ENCODE measurements at places on chromosomes 7 and 10.

GRCh38 chr7:150400788-150401423 lies 21.8 kb downstream of the ZNF775 start:
- DNase-seq = no peak

- DNase-seq = peak; percentile 27
Measured at GRCh38 chr10:36188080-36188453, 546.0 kb upstream of the FZD8 start.

DNA sequence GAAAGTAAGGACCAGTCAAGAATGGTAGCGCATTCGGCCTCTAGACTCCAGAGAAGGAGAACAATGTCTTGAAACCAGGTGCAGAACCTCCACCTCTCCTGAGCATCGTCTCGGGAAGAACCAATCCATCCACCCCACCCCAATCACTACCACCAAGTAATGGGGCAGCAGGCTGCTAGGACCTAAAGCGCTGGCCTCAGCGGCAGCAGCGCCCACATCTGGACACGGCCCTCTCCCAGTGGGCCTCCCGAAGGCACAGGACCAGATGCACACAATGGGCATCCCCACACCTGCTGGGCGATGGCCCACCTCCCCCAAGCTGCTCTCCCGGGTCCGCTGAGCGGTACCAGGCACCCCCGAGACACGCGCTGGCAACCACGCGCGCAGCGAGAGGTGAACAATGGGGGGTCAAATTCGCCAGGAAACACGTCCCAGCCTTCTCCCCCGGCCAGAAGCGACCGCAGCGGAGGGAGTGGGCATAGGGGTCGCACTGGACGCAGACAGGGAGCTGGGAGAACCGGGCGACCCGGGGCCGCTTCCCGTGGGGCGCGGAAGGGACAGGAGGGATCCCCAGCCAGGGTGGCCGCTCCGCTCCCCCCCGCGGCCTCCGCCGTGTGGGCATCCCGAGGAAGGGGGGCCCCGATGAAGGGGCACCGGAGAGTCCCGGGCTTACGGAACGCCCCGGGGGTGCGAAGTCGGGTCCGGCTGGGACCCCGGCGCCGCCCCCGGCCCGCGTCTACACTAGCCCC lies 506 bp downstream of the CTTNBP2 start:
- DNase-seq = peak; percentile 9

DNA sequence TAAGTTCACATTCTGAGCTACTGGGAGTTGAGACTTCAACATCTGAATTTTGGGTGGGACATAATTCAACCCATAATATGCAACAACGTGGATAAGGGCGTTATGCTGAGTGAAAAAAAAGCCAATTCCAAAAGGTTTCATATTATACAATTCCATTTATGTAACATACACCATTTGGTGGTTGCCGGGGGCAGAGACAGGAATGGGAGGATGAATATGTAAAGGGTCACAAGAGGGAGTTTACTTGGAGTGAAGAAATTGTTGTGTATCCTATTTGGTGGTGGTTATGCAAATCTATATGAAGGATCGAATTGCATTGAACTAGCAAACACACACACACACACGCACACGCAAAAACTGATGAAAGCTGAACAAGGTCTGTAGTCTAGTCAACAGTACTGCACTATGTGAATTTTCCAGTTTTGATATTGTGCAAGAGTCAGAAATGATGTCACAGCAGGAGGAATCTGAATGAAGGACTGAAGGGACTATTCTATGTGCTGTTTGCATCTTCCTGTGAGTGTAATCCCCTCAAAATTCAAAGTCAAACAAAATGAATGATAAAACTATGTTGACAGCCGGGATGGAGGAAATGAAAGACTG lies 249.2 kb upstream of the HABP2 start:
- peak; percentile 54 for DNase-seq

- DNase-seq = peak; percentile 33
Measured at GRCh38 chr7:13262929-13263530, 575.6 kb downstream of the ARL4A start.

- DNase-seq = no peak
Measured at GRCh38 chr10:97686301-97686961, 610 bp downstream of the AVPI1 start.

GRCh38 chr7:44673324-44673723 lies 66.9 kb downstream of the OGDH start:
- no peak for DNase-seq

DNA sequence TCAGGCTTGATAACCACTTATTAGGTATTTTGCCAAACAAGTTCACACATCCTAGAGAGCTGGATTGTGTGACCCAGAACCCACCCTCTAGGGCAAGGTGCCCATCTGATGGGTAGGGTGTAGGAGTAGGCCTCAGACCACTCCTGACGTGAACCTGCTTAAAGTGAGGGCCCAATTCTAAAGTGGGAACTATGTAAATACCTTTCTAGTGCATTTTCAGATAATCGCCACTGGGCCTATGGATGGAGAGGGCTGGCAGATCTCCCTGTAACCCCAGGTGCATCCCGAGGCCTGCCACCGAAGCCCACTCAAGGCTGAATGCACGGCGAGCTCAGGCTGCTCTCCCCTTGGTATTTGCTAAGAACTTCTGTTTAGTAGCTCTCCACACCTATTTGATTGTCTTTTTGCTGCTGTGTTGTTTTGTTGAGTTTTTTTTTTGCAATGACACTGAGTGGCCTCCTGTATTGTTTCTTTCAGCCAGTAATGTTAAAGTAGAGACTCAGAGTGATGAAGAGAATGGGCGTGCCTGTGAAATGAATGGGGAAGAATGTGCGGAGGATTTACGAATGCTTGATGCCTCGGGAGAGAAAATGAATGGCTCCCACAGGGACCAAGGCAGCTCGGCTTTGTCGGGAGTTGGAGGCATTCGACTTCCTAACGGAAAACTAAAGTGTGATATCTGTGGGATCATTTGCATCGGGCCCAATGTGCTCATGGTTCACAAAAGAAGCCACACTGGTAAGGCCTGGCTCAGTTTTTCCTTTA lies 71.7 kb downstream of the IKZF1 start:
- DNase-seq = no peak

DNA sequence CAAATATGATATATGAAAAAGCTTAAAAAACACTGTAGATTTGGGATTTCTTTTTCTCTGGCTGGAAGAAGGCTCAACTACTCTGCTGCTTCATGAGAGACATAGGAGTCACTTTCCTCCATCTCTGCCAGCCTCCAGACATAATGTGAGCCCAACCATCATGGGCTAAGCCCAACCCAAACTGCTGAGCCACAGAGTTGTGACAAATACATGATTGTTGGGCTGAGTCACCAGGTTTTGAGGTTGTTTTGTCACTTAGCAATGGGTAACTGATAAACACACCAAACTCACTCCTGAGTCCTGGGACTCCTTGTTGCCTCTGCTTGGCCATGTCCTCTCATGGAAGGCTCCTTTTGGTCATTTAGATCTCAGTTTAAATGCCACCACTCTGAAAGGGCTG lies 381.8 kb upstream of the FZD8 start:
- DNase-seq = peak; percentile 89

DNA sequence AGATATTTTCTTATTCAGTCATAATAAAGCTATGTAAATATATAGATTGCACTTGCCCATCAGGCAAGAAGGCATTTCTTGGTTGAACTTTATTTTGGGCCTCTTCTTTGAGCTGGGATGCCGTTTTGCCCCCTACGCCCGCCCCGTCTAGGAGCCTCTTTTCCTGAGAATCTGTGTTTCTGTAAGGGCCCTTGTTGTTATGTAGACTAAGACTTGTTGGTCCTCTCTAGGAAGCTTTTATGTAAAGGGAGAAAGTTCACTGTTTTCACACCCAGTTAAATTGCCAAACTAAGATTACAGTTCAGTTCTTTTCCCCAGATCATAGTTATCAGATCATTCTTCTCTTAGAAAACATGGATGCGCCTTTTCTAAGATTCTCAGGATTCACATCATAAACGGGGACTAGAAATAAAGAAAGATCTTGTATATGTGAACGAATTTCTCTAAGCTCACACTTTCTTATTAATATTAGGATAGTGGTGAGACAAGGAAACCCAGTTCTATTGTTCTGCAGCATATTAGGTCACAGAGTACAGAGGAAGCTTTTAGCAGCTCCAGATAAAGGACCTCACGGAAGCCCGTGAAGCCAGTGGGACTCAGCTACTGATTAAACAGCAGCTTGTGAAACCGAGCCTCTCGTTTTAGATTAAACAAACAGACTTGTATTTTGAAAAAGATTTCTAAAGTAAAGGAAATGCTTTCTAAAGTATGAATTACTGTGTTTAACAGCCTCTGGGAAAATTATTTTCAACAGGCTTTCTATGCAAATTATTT lies 3.8 kb downstream of the LMTK2 start:
- DNase-seq = no peak

DNA sequence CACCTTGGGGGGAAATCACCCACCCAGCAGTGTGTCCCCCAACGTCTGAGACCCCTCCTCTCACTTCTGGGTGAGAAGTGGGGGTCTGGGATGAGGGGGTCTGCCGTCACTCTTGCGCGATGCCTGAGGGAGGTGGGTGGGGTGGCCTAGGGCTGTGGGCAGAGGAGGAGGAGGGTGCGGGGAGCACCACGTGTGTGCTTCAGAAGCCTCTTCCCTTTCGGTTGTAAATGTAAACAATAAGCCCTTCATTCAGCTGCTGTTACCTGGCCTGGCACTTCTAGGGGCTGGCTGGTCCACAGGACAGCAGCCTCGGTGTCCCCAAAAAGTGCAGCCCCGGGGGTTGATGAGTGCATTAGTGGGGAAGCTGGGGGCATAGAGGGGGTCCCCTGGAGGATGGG lies 1.3 kb downstream of the CLIP2 start:
- DNase-seq = no peak

DNA sequence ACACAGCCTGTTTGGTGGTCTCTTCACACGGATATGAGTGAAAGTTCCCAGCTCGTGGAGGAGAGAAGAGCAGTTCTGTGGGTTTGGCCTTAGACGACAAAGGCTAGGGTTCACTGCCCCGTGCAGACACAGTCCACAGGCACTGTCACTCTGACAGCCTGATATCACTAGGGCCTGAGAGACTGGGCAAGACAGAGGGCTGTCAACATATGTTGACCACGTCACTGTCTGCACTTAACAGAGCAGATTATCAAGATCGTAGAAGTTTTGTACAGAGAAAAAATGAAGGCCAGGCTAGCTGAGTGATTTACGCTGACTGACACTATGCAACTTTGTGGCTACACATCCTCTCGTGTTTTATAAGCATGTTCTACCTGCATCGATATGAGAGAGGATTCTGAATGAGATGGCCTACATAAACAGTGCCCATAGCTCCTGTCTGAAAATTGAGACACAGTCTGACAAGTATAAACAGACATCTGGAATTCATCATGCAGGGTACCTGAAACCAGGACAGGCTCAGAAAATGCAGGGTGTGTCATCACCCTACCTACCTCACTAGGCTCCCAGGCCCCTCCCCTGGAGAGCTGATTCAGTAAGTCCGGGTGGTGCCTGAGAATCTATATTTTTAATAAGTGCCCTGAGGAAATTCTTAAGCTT lies 120.0 kb downstream of the SGMS1 start:
- DNase-seq = no peak

DNA sequence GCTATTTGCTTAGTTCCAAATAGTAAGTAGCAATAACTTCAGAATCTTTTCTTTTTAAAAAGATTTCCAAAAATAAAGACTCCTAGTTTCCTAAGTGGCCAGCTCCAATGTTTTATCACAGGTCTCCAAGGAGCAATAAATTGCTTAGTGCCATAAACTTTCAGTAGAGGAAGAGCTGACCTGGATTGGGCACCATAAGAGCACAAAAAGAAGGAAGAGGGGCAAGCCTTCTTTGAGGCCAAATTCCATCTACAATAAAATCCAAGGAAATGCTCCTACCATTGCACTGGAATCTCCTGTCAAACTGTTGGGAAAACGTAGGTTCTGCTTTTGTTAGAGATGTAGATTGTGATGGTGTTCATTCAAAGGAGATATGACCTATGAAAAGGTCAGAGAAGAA lies 64.0 kb downstream of the DENND2A start:
- DNase-seq = no peak

- DNase-seq = peak; percentile 71
Measured at GRCh38 chr7:6558837-6559236, 7.6 kb upstream of the GRID2IP start.

- DNase-seq = no peak
Measured at GRCh38 chr10:93762979-93763391, 5.2 kb downstream of the LGI1 start.

GRCh38 chr10:52895059-52895458 lies 122.5 kb upstream of the MBL2 start:
- DNase-seq = no peak

DNA sequence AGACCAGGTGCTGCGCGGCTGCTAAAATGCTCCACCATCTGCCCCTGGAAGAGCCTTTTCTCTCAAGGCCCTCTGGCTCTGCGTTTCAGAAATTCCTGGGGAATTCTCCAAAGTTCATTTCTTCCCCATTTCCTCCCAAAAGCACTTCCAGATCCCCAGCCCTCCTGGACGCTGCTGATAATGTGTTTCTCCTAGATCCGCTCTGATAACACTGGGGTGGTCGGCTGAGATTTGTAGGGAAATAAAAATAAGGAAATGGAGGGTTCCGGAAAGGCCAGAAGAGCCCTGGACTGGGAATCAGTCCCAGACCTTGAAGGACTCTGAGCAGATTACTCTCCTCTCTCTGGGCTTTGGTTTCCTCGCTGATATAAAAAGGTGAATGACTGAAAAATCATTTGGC lies 28.1 kb downstream of the COL13A1 start:
- DNase-seq = no peak

DNA sequence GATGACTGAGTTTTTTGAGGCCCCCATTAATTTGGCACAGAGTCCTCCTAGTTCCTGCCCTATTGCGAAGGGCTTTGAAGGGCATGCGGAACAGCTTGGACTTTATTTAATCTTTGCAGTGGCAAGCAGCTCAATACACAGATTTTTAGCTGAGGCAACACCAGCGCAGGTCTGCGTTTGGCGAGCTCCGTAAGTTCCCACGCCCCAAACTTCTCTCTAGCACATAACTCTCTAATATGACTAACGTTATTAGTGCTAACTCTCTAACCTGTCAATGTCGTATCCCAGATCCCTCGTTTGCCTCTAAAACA lies 366 bp upstream of the TAF3 start:
- DNase-seq = peak; percentile 9

- no peak for DNase-seq
Measured at GRCh38 chr10:67723601-67724000, 27.6 kb upstream of the CTNNA3 start.

- DNase-seq = no peak
Measured at GRCh38 chr10:3919709-3920308, 134.8 kb upstream of the KLF6 start.

DNA sequence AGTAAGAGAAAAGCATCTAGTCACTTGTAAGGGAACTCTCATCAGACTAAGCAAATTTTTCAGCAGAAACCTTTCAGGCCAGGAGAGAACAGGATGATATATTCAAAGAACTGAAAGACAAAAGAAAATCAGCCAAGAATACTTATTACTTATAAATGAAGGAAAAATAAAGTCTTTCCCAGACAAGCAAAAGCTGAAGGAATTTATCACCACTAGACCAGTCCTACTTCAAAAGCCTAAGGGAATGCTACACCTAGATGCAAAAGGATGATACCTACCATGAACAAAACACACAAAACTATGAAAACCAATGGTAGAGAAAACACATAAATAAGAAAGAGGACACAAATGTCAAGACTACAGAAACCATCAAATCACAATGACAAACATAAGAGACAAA lies 126.6 kb upstream of the ABCB5 start:
- DNase-seq = no peak

GRCh38 chr10:23314835-23315239 lies 29.8 kb downstream of the C10orf67 start:
- peak; percentile 51 for DNase-seq
